Left colon (tissue), 2 donors: ENCODE measurements at places on chromosomes 5 and 9.

DNA sequence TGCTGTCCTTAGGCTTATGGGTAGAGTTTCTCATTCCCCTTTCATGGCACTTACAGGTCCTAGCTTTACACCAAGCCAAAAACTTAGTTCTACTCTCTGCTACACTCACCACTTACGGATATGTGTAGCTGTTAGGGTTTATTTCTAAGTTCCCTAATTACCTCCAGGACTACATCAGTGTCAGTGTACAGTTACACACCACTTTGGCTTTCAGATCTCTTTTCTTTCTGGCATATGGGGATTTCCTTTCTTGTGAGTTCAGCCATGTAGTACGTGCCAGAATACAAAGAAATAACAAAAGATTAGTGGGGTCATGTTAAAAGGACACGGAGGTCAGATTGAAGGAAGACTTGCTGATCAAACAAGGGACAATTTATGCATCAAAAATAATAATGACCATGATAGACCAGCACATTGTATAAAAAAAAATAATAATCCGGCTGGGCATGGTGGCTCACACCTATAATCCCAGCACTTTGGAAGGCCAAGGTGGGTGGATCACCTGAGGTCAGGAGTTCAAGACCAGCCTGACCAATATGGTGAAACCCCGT, 41.8 kb downstream of the LYRM7 start:
- no peak for DNase-seq

DNA sequence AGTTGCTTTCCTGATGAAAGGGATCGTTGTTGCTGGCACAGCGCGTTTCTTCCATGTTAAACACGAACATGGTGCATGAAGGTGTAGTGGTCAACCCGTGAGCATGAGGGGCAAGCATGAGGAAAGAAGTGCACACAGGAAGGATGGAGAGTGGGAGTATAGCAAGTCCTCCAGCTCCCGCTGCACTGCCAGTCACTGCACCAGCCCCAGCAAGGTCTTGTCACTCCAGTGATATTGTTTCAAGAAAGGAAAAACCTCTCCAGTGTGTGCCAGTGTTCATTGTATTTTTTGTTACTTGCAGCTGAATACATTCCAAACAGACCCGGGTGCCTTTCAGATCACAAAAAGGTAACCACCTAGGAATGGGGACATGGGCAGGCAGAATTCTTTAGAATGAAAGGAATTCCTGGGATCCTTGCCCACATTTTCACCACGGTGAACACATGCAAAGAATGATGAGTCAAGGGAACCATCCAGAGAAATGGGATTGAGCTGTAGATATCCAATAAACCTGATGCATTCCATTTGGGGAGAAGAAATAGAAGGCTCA, 186.3 kb downstream of the AOPEP start:
- DNase-seq, result no peak

DNA sequence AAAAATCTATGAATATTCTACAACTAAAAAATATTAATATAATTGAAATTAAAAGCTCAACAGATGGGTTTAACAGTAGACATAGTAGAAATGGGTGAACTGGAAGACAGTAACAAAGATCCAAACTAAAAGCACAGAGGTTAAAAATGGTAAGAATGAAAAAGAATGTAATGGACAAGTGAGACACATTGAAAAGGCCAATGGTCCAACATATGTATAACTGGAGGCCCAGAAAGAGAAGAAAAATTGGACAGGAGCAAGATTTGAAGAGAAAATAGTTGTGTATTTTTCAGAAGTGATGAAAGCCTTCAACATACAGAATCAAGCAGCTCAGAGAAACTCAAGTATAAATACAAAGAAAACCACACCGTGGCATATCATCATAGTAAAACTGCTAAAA, 58.6 kb downstream of the PCDHGC5 start:
- no peak for DNase-seq

- DNase-seq, result no peak
These were observed 80.5 kb downstream of the RNF130 start for GRCh38 chr5:179991106-179991505.

DNA sequence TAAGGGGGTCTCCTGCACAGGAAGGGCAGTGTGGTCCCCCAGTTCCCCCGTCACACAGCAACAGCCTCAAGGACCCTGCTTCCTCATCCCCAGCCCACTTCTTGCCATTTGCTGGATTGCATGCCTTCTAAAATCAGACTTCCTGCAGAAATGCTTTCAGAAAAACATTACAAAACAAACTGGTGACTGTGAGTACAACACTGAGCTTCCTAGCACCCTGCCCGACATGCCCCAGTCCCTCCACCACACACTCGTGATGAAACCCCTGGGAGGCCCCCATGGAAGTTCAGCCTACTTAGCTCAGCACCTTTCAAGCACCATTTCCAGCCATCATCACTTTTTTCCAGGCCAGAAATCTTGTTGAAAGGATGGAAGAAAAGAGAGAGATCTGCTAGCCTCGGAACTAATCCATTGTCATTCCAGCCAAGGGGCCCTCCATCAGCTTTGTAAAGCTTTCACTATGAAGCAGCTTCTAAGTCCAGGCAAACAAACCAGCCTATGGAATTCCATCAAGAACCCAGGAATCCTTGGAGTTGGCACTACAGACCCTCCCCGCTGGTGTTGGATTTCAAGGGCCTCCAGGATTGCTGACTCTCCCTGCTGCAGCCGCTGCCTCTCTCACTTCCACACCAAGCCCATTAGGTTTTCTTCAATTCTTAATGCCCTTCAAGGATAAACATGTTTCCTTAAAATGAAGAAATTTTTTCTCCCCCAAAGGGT, 114.6 kb downstream of the C5orf15 start:
- no peak for DNase-seq

DNA sequence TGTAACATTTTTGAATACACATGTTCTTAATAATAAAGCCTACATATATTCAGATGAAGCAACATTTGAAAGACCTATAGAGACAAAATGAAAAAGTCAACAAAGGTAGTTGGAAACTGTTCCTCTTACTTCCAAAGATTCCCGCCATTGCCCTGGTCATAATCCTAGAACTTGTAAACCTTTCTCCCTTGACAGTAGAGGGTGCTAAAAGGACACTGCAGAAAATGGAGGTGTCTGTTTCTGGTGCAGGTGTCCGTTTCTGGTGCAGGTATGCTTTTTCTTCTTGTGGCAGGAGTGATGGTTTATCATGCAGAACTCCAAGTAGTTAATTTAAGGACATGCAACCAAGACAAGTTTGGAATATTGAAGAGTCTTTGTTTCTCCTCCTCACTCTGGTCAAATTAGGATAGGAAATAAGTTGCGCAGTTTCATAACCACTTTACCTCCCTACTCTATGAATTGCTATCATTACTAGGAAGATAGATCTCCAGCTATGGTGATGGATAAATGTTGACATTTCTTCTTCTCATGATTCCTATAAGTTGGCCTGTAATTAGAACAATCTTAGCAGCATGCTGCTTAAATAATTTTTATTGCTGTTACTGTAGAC, 56.0 kb upstream of the FAM174A start:
- no peak for DNase-seq

DNA sequence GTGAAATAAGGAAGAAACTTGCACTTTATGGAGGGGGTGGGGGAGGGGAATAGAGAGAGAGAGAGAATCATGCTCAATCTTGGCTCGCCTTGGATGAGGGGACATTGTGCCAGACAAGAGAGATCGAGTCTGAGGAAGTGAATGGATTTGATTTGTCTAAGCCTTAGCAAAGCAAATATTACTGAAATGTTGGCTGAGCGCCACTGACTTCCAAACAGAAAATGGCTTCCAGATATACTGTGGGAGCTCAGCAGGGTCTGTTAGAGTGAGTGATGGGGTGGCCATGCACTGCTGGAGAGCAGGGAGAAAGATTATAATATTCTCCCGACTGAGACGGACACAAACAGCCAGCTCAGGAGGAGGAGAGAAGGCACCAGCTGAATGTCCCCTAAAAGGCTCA, 34.5 kb downstream of the BRINP1 start:
- no peak for DNase-seq

DNA sequence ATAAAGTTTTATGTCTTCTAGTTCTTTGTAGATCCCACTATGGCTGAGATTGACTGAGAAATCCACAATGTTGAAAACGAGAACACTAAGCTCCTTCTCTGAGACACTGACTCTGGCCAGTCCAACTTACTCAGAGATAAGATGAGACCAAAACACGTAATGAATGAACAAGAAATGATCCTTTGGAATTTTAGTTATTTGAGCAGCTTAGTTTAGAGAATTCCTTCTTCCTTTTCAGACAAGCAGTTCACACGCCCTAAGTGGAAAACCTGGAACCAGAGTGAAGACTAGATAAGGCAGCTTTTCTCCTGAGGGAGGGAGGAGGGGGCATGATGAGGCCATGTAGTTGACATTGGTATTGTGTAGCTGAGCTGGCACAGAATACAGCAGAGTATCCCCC, 139.6 kb downstream of the GABRB2 start:
- no peak for DNase-seq

DNA sequence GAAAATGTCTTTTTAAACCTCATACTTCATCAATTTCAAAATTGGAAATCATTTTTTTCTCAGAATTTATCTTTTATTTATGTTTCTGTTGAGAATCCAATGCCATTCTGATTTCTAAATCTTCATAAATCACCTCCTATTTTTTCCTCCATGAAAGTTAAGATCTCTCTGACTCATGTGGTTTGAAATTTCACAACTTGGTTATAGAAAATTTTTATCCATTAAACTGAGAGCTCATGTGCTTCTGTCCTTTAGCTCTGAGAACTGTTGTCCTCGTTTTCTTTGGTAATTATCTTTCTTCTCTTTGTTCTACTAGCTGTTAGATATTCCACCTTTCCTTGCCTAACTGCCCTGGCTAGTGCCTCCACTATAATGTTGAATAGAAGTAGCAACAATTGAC, 1.5 kb upstream of the RNF180 start:
- DNase-seq, result no peak

DNA sequence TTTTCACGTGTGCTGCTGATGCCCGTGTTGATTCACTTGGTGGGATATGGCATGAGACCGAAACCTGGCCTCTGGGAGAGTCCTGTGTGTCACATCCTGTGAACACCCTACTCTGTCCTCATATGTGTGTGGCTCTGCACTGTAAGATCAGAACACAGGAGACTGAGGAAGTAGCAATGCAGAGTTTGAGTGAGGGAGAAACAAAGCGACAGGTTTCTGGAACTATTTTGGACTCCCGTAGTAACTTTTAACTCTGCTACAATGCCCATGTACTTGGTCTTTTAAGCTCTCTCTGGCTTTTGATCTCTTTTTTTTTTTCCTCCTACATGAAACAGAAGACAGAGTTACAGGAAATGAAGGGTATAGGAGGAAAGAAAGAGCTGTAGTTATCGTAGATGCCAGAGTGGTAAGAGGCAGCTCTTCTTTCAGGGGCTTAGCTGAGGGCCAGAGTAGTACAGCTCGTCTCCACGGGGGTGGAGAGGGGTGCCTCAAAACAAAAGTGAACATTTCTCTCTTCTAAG, 26.6 kb downstream of the GRAMD2B start:
- no peak for DNase-seq

GRCh38 chr5:151673421-151673820, 13.3 kb downstream of the SPARC start:
- DNase-seq, result no peak

DNA sequence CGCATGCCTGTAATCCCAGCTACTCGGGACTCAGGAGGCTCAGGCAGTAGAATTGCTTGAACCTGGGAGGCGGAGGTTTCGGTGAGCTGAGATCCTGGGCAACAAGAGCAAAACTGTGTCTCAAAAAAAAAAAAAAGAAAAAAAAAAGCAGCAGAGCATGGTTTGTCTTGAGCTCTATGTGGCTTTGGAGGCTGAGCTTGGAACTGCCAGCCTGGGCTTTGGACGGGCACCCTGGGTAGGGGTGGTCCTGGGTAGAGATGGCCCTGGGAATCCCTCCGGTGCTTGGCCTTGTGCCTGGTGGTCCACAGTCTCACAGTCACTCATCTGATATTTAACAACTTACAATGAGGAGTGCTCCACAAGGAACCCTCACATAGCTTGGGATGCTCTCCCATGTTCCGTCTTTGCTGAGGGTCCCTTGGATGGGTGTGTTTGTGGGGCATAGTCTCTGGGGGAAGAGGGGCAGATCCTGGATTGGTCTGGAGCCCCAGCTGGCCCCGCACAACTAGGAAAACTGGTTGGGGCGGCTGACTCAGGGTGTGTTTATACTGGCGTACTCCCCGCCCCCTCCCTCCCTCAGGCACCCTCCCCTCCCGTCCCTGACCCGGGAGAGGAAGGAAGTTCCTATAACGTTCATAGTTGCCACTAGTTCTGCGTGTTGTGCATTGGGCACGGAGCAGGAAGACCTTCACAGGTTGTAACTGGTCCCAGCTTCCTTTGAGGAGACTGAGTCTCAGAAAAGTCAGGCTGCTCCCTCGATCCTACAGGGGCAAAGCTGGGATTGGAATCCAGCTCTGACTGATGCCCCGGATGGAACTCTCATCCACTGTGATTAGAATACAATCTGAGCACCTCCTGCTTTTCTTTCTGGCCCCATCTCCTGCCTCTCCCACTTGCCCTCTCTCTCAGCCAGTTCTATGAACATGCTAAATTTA, 11.2 kb downstream of the IER5L start:
- peak; percentile 91 for DNase-seq

GRCh38 chr9:17057729-17058128, 77.1 kb upstream of the CNTLN start:
- DNase-seq, result no peak

DNA sequence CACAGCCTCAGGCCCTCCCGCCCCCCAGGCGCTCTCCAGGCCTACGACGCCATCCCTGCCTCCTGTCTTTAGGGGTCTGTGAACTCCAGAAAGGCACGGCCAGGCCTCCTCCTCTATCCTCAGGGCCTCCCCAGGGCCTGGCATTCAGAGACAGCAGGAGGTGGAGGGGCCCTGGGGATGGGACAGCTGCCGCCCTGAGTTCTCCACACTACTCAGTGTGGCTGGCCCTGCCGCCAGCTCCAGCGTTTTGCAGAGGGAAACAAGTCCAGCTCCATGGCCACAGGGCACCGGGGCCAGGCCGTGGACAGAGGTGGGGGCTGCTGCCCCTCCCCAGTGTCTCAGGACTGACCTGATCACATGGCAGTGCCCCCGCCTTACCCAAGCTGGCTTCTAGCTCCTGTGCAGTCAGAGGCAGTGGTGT, 16.4 kb downstream of the SH3GLB2 start:
- no peak for DNase-seq

DNA sequence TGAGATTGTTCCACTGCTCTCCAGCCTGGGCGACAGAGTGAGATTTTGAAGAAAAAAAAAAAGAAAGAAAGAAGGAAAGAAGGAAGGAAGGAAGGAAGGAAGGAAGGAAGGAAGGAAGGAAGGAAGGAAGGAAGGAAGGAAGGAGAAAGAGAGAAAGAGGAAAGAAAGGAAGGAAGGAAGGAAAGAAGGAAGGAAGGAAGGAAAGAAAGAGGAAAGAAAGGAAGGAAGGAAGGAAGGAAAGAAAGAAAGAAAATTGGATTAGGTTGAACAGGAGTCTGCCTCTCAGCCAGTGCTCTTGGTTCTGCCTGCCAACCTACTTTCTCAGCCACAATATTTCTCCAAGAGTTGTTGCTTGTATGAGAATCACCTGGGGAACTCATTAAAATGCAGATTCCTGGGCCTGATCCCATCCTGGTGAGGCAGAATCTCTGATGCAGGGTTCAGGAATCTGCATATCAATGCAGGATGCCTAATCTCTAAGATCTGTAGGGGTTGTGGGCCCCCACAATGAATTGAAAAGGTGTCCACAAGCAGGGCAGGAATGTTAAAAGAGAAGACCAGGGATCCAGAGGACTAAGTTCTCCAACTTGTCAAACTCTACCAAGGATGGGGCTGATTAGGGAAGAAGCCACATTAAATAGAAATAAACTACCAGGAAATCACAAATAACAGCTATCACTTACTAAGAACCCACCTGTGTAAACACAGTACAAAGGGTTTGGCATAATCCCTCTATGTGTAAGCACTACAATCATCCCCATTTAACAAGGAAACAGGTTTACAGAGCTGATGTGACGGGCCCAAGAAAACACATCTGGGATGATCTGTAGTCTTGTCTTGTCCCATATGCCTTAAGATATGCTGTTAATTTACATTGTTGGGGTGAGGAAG, 23.4 kb upstream of the GALNT10 start:
- no peak for DNase-seq
